ENCODE measurements at places on chromosomes 2 and 18.

- DNase-seq = no peak
These were observed 160.6 kb downstream of the PRKCE start for GRCh38 chr2:45812011-45812500.

DNA sequence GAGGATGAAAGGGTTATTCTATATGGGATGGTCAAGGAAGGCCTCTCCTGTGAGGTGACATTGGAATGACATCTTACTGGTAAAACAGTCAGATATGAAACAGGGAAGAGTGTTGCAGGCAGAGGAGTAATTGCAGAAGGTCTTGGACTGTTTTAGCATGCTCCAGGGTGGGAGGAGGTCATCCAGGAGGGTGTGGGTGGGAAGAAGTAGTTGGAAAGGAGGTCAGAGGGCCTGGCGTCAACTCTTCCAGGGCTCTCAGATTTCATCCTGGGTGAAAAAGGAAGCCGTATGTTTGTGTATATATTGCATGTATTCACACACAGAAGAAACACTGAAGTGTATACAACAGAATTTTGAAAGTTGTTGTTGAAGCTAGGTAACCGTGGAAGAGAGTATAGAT lies 48.2 kb downstream of the ATP9B start:
- DNase-seq = no peak

- DNase-seq = peak; percentile 39
These were observed 513.8 kb downstream of the RNF144A start for GRCh38 chr2:7430869-7431641.

GRCh38 chr18:45993438-45993837 lies 26.3 kb upstream of the EPG5 start:
- DNase-seq = no peak

GRCh38 chr2:179654806-179655205 lies 206.6 kb downstream of the ZNF385B start:
- no peak for DNase-seq

DNA sequence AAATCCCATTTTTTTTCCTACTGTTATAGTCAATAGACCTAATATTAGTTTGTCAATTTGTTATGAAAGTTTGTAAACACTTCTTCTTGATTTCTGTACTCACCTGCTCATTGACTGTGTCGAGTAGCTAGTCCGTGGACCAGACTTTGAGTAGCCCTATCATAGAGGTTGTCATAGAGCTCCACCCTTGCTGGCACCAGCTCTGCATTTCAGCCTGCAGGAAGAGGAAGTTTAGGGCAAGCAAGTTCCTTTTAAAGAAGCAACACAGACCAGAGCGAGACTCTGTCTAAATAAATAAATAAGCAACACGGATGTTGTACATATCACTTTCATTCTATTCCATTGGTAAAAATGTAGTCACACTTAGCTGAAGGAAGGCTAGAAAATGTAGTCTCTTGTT lies 74.0 kb downstream of the MCFD2 start:
- DNase-seq = no peak

- no peak for DNase-seq
These were observed 92.1 kb downstream of the PXDN start for GRCh38 chr2:1652034-1652790.

DNA sequence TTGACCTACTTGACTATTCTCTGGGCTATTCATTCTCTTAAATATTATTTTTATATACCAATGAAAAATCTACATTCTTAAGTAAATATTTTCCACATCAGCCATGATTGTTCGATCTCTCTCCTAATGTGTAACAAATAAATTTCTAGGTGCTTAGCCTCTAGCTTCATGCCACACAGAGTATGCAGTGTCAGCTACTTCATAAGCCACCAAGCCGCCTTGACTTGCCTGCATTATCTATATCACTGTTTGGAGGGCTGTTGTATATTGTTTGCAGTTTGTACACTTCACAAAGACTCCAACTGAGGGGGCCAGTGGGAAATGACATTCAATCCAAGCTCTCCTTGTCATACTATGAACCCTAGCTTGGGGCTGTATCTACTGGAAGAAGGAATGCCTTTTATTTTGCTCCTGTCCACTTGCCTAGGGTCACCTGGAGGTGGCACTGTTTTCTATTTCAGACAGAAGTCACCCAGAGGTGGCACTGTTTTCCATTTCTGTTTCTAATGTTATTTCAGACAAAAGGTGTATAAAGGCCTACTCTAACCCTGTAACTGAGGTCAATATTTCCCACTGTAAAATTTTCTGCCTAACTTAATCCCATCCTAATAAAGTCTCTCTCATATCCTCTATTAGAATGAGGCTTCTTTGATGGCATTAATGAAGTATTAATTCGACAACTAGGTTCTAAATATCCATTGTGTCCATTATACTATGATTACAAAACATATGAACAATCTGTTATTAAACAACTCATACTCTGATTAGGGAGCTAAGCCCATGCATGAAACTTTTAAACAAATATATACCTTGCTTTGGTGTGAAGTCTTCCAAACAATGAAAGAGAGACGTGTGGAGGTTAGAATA lies 36.4 kb downstream of the COL5A2 start:
- peak; percentile 59 for DNase-seq

- no peak for DNase-seq
These were observed 25.8 kb downstream of the CASP10 start for GRCh38 chr2:201208563-201209252.

- no peak for DNase-seq
These were observed 31.0 kb upstream of the EPB41L5 start for GRCh38 chr2:119981896-119982295.

DNA sequence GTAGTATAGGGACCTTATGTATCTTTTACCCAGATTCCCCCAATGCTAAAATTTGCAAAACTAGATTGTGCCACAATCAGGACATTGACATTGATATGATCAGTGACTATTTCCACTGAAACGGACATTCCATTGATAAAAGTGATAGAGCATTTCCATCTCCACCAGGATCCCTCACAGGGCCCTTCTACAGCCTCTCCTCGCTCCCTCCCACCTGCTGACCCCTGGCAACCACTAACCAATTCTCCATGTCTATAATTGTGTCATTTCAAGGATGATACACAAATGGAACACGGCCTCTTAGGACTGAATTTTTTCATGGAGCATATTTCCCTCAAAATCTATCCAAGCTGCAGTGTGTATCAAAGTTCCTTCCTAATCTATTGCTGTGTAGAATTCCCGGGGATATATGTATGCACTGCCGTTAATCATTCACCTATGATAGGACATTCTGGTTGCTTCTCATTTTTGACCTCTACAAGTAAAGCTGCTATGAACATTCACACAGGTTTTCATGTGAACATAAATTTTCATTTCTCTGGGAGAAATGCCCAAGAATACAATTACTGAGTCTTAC lies 67.3 kb downstream of the UXS1 start:
- no peak for DNase-seq

GRCh38 chr2:160358046-160358445 lies 135.6 kb downstream of the RBMS1 start:
- DNase-seq = no peak

GRCh38 chr2:18544171-18544570 lies 16.3 kb downstream of the RDH14 start:
- no peak for DNase-seq

- no peak for DNase-seq
These were observed 11.1 kb downstream of the ONECUT2 start for GRCh38 chr18:57446322-57446721.

DNA sequence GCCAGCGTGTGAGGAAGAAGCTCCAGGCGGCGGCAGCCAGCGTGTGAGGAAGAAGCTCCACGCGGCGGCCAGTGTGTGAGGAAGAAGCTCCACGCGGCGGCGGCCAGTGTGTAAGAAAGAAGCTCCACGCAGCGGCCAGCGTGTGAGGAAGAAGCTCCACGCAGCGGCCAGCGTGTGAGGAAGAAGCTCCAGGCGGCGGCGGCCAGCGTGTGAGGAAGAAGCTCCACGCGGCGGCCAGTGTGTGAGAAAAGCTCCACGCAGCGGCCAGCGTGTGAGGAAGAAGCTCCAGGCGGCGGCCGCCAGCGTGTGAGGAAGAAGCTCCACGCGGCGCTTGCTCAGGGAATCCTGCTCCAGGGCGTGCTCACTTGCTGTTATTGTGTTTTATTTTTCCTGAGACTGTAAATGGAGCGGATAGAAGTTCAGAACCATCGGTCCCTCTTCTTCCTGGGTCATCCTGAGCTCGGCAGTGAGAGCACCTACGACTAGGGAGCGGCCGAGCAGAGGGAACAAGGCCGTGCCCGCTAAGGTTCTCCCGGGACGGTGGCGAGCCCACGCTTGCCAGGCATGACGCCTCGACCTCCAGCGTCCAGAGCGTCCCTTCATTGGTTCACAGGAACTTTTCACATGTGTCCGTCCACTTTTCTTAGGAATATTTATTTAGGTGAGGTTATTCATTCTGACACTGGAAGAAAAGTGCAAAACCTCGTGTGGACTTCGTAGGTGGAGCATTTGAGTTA lies 94.2 kb downstream of the TMEM18 start:
- DNase-seq = no peak

- no peak for DNase-seq
These were observed 457.0 kb upstream of the MYT1L start for GRCh38 chr2:2788076-2788475.

- DNase-seq = no peak
These were observed 3.9 kb upstream of the DSEL start for GRCh38 chr18:67520351-67520921.

- no peak for DNase-seq
These were observed 180.1 kb upstream of the OSR1 start for GRCh38 chr2:19538411-19538963.

DNA sequence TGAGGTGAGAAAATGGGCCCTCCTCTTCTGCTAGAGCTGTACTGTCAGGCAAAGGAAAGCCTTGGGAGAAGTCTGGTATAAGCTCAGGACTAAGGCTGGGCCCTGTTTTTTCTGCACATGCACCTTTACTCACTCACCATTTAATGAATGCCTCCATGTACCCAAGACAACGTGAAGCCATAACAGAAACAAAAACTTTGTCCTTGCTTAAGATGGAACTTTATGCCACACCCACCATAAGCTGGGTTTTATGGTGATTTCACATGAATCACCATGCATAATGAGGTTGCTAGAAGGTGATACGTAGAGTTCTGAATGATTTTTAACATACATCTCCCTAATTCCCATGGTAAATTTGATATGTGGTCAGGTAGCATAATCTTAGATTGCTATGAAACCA lies 63.7 kb upstream of the CYP26B1 start:
- no peak for DNase-seq

GRCh38 chr18:51668101-51668500 lies 470.6 kb upstream of the MEX3C start:
- no peak for DNase-seq

DNA sequence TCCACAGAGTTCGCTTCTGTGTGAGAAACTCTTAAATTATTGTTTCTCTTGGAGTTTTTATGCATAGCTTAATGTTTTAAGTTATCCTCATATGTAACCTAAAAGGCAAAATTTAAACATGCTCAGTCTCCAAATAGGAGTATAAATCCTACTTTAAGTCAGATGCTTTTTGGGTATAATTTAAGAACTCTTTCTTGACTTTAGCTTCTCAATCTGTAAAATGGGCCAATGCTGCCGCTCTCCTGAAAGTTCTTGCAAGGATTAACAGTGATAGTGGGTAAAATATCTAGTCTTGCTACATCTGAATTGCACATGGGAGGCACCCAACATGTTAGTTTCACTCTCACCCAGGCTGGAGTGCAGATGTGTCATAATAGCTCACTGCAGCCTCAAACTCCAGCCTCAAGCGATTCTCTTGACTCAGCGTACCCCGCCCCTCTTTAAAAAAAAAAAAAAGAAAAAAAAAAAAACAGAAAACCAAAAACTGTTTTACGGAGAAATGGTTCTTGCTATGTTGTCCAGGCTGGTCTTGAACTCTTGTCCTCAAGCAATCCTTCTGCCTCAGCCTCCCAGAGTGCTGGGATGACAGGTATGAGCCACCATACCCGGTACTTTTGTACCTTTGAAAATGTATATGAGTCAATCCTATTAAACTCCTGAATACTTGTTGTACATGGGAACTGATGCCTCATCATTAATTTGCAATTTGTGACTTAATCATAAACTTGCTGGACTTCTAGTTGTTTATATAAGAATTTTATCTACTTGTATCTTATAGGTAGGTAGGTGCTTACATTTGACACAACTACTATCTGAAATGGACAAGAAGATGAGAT lies 1.8 kb downstream of the FBXO48 start:
- DNase-seq = no peak

- no peak for DNase-seq
These were observed at the start of gene ABCA12 for GRCh38 chr2:215138479-215138878. Gene ABCA12, minus strand, starts transcription at chr2:215138626. Its CDS starts 418 bp downstream, at chr2:215138208.

DNA sequence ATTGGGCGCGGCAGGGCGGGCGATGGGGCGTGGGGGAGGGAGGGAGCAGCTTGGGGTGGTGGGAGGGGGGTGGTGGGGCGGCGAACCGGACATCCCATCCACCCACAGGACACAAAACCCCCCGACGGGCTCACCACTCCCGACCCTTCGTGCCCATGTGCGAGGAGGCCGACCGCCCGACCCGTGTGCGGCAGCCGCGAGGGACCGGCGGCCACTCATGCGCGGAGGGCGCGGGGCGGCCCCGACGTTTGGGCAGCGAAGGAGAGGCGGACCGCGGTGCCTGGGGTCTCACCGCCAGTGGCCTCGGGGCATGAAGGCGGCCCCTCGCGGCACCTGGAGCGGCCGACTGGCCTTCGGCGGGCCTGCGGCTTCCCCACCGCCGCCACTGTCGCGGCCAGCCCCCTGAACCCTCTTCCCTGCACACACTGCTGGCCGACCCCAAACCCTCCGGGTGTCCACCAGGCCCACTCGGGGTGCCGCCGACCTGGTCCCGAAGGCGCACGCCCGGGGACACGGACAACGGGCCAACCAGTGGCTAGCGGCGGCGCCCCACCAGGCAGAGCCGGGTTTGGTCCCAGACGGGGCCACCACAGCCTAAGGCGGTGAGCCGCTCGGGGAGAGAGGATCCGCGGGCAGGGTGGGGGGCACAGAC lies 94.6 kb upstream of the ANKRD30BL start:
- no peak for DNase-seq

DNA sequence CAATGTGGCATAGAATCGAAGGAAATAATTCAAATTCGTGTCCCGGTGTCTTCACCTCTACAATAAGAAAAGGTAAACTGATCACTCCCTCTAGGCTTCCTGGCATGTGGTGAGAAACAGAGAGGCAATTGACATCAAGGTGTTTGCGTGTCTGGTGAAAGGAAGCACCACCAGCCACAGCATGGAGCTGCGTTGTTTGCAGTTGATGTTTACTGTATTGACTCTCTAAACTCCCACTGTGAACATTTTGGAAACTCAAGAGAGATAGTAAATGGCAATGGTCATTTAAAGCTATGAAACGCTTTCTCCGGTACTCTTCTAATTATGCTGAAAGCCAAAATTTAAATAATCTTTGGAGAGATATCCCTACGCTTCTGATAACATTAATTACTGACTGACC lies 82.6 kb downstream of the SETBP1 start:
- no peak for DNase-seq

- no peak for DNase-seq
These were observed 52.6 kb downstream of the ZAP70 start for GRCh38 chr2:97765933-97766332.

DNA sequence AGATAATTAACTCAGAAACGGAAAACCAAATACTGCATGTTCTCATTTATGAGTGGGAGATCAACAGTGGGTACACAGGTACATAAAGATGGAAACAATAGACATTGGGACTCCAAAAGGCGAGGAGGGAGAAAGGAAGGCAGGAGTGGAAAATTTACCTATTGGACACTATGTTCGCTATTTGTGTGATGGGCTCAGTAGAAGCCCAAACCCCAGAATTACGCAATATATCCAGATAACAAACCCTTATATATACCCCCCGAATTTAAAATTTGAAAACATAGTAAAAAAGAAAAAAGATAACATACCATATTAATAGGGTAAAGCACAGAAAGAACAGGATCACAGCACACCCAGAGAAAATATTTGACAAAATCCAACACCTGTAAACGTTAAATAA lies 1351.7 kb upstream of the FAM98A start:
- no peak for DNase-seq
